ENCODE measurements at places on chromosomes 7 and 10. TPM values are rescaled to one million over a fixed set of nuclear protein-coding genes. Genes with fewer than 3 reads are reported as not detected.

- no peak for DNase-seq
Measured at GRCh38 chr7:14745076-14745475, 157.5 kb downstream of the DGKB start.

The FRG2B gene
- not detected for total RNA-seq

The VGF gene
- total RNA-seq: 0.36 TPM

The CTAGE15 gene
- not detected for total RNA-seq

DNA sequence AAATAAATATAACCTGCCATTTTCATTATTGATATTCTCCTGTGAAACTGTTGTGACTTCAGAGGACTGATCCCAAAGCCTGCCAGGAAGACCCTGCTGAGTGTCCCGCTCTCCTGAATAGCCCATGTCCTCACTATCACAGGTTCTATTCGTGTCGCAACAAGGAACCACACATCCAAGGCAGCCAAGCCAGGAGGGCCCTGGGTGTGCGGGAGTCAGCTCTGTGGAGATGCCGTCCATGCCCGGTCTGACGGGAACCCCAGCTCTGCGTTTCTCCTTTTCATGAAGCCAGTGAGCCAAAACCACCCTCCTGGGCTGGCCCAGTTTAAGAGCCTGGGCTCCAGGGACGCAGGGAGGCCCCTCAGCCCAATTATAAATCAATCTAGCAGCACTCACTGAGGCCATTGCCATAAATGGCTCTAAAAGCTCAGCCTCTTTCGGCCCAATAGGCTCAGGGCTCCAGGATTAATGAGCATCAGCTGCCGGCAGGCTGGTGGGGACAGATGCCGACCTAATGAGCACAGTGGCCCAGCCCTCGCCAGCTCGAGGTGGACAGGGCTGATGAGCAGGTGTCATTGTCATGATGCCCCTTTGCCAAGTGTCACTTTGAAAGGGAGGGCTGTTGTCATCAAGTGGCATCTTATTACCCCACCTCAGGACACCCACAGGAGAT is 177.9 kb downstream of the PLXNA4 start:
- no peak for DNase-seq

GRCh38 chr10:29849126-29849833 is 210.1 kb downstream of the JCAD start:
- DNase-seq: peak; percentile 83

The NKX2-3 gene
- not detected for total RNA-seq

GRCh38 chr7:55531536-55531935 is 40.8 kb downstream of the VOPP1 start:
- DNase-seq: no peak

DNA sequence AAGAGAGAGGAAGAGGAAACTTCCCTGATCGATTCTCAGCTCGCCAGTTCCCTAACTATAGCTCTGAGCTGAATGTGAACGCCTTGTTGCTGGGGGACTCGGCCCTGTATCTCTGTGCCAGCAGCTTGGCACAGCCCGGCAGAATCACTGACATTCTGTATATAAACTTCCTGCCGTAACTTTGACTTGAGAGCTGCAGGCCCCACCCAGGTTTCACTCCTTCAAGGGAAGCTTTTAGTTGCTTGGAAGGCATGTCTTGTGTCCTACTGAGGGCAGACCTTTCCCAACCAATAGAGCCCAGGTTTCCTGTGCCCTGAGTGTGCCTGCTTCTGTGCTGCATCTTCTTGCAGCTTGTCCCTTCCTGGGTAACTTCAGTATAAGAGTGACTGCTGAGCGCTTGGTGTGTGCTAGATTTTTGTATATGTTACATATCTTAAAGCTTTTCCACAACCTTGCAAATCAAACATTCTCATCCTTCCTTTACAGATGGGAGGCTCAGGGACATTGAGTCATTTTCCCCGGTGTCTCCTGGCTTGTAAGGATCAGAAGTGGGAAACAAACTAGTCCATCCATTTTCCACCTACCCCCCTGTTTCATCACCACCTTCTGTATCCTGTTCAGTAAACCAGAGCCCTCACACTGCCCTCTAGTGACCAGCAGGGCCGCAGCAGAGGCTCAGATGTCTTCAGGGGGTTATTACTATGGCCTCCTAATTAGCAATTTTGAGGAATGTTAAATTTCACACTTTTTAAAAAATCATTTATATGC is 225.2 kb upstream of the PRSS58 start:
- peak; percentile 70 for DNase-seq

DNA sequence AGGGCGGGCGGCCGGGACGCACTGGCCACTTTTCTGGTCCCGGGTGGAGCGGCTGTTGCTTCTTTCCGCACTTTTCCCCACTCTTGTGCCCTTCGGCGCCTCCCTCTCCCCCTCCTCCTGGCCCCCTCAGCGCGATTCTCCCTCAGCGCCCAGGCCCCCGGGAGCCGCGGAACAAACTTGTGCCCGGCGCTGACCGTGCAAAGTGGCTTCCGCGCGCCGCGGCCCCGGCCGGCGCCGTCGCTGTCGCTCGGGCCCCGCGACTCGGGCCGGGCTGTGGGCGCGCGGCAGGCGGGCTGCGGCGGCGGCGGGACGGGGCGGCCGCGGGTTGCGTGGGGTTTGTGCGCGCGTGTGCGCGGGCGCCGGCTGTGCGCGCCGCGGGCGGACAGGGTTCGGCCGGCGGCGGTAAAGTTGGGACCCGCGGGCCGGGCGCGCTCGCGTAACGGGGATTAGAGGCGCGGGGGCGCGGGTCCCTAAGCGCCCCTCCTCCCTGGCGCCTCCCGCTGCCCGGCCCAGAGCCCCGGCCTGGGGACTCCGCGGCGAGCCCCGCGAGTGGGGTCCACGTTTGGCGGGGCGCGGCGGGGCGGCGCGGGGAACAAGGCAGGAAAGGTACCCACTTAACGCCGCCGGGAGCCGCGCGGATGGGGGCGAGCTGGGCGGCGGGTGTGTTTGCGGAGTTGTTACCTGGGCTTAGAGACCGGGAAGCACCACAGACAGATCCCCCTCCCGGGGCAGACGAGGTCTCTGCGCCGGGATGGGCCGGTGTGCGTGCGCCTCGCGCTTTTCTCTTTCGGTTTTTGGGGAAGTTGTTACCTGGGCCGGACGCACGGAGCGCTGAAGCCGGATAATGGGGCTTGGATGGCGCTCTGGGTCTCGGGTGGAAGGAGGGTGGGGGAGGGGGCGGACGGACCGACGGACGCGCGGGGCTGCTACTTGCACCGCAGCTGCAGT is 860 bp downstream of the ZEB1 start:
- DNase-seq: peak; percentile 80

GRCh38 chr7:75727881-75728593 is 10.7 kb downstream of the HIP1 start:
- DNase-seq: no peak

GRCh38 chr10:29473087-29473356 is 161.7 kb downstream of the SVIL start:
- no peak for DNase-seq

DNA sequence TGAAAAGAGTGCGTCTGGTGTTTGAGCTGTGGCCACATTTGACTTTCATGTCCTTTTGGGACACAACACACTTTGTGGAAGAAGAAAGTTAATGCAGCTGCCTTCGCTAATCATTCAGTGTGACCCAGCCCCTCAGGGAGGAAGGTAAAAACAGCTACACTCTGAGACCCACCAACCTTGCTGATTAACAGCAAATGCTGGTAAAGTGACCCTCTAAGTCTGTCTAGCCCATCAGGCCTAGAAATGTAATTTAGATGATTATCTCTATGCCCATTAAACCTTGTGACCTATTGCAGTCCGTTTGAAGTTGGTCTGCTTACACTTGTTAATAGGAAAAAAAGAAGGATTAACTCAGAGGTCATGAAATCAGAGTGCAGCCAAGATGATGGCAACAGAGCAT is 161.9 kb upstream of the WNT16 start:
- DNase-seq: no peak

DNA sequence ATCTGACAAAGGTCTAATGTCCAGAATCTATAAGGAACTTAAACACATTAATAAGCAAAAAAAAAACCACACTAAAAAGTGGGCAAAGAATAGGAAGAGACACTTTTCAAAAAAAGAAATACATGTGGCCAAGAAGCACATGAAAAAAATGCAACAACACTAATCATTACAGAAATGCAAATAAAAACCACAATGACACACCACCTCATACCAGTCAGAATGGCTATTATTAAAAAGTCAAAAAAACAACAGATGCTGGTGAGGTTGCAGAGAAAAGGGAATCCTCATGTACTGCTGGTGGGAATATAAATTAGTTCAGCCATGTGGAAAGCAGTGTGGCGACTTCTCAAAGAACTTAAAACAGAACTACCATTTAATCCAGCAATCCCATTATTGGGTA is 119.0 kb downstream of the LMBR1 start:
- no peak for DNase-seq

The PAPOLB gene
- total RNA-seq: under 0.01 TPM

The MNX1 gene
- not detected for total RNA-seq

GRCh38 chr10:112286837-112287818 is 3.9 kb downstream of the TECTB start:
- no peak for DNase-seq

DNA sequence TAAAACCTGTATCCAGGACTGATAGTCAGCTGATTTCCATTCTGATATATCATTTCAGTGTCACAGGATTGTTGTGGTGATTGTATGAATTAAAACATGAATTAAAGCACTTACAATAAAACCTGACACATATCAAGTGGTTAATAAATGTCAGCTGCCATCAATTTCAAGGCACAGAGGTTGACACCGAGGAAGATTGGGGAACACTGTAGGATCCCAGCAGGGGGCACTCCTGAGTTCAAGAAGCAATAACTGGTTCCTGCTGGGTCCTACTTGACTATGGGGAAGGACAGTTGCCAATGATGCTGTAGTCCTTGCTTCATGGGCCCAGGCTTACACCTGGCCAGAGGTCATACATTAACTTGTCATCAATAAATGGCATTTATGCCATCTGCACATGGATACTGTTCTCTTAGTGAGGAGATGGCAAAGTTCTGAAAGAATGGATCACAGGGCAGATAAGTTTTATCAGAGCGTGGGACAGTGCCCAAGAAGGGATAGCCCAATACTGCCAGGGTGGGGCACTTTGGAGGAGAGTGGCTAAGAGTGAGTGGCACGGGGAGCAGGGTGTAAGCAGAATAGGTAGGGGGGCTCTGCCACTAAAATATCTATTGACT is 24.1 kb downstream of the FZD1 start:
- no peak for DNase-seq

DNA sequence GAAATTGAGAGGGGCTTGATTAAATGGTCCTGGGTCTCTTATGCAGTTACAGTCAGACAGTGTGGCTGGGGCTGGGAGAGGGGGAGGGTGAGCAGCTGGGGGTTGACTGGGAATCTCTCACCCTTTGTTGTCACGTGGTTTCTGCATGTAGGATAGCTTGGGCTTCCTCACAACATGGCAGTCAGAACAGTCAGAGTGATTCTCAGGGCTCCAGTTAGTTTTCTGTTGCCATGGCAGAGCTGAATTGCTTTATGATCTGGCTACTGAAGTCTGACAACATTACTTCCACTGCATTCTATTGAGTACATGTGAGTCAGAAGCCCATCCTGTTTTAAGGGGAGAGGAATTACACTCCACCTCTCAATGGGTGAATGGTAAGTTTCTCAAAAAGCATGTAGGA is 102.7 kb downstream of the WDR11 start:
- DNase-seq: no peak

DNA sequence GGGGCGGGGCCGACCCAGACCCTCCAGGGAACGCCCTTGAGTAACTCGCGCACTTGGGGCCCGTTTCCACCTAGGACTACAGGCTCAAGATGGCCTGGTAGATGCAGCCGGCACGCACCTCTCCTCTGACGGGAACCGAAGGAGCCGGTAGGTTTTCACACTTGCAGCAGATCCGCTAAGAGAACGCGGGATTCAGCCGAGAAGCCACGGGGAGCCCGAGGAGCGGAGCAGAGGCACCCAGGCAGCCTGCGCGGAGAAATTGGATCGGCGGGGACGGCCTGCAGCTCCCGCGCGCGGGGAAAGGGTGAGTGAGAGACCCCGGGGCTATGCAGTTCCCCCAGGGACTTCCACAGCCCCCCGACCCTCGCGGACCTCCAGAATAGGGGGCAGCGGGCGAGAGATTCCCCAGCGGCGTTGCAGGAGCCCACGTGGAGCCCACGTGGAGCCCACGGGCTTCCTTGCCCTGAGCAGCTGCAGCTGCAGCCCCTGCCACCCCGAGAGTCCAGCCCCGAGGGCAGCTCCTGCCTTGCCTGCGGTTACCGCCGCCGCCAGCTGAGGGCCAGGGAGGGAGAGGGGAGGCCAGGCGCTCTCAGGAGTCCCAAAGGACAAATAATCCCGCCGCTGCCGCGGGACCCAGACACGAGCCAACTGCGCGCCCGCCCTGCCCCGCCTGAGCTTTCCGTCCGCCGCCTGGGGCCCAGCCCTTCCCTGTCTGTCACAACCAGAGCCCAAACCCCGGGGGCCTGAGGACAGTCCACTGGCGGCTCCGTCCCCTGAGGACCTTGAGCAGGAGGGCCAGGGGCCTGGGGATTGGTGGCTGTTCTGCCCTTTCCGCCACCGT is 13.1 kb downstream of the IFT22 start:
- DNase-seq: peak; percentile 58

The BLNK gene
- 0.36 TPM for total RNA-seq

The AKR1C8 gene
- total RNA-seq: not detected

The HYAL4 gene
- total RNA-seq: not detected

The LEP gene
- 0.36 TPM for total RNA-seq

GRCh38 chr10:113059371-113059780 is 109.3 kb downstream of the TCF7L2 start:
- DNase-seq: peak; percentile 84

- peak; percentile 86 for DNase-seq
Measured at GRCh38 chr10:123135415-123136141, at the start of gene HMX3. TSS of gene HMX3 (plus strand) at chr10:123135970. CDS start at chr10:123136051, 81 bp downstream.

GRCh38 chr10:113274176-113274829 is 278.6 kb upstream of the HABP2 start:
- peak; percentile 81 for DNase-seq

DNA sequence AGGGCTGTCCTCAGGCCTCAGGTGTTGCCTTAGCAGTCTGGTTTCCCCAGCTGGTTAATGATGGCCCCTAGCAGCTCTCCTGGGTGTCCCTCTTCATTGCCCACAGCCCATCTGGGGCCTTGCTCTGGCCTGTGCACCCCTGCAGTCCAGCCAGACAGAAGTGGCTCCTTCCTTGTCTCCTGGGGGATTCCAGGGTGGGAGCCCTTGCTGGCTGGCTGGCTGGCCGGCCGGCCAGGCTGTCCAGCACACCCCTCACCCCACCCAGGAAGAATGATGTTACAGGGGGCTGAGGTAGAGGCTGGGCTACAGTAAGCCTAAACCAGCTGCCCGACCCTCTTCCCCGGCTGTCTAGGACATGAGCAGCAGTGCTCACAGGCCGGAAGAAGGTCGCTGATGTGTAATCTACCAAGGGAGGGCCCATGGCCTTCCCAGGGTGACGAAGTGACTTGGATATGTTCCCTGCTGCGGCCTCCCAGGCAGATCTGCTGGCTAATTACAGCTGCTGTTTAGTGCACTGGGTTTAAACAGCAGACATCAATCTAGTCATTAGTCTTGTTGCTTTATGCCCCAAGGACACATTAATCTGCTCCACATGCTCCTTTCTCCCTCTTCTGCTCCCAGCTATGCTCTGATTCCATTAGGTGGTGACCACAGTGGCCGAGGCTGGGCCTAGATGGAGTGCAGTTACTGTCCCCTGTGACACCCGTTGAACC is 53.8 kb upstream of the LRRC4 start:
- peak; percentile 92 for DNase-seq

The ZNF117 gene
- total RNA-seq: 8.3 TPM

The EGR2 gene
- total RNA-seq: 2.4 TPM
